ENCODE measurements at places on chromosomes 4 and X.

GRCh38 chrX:29478336-29479069 is 736.9 kb upstream of the MAGEB2 start:
- peak; percentile 6 for DNase-seq

- DNase-seq: no peak
Measured at GRCh38 chrX:31838617-31839016, 766.8 kb upstream of the FTHL17 start.

GRCh38 chr4:54879576-54879975 is 221.8 kb downstream of the KIT start:
- DNase-seq: no peak

GRCh38 chr4:122687531-122688061 is 44.9 kb upstream of the BBS12 start:
- DNase-seq: no peak

GRCh38 chrX:2441466-2441865 is 59.3 kb downstream of the DHRSX start:
- DNase-seq: no peak

DNA sequence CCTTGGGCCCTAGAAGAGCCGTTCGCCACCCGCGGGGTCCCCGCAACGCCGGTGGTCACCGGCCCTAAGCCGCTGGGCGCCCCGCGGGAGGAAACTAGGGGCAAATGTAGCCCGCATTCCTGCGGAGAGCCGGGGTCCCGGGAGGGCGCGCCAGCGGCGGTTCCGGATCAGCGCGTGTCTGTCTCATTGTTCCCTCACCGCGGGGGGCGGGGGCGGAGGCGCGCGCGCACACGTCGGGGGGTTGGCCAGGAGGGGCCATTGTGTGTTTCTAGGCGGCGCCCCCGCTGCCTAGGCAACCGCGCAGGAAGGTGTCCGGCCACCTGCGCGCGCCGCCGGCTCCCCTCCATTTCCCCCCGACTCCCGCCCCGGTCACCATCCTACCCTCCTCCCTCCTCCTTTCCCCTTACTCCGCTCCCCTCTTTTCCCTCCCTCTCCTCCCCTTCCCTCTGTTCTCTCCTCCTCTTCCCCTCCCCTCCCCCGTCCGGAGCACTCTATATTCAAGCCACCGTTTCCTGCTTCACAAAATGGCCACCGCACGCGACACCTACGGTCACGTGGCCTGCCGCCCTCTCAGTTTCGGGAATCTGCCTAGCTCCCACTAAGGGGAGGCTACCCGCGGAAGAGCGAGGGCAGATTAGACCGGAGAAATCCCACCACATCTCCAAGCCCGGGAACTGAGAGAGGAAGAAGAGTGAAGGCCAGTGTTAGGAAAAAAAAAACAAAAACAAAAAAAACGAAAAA is 789 bp upstream of the DDX3X start:
- DNase-seq: peak; percentile 60

GRCh38 chrX:53767544-53767943 is 81.0 kb upstream of the HUWE1 start:
- no peak for DNase-seq

- DNase-seq: no peak
Measured at GRCh38 chr4:31328932-31329331, 608.8 kb downstream of the PCDH7 start.

DNA sequence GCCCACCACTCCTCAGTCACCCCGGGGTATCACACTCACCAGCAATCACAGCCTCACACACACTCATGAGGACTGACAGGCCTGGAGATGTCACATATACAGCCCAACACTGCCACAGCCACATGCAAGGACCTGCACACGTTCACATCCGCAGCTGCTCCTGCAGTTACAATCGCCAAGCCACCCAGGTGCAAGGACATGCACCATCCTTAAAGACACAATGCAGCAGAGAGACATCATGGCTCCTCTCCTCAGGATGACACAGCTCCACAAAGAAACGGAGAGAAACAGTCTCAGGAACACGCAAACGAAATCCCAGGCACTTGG is 1.1 kb downstream of the PCSK1N start:
- no peak for DNase-seq

GRCh38 chr4:2961811-2962441 is 1.3 kb downstream of the NOP14 start:
- DNase-seq: no peak

- peak; percentile 21 for DNase-seq
Measured at GRCh38 chr4:76513482-76513881, 78.5 kb downstream of the SHROOM3 start.

- DNase-seq: no peak
Measured at GRCh38 chrX:42505016-42505415, 272.9 kb downstream of the PPP1R2C start.

GRCh38 chr4:89226665-89227574 is 80.7 kb downstream of the GPRIN3 start:
- DNase-seq: peak; percentile 84

- no peak for DNase-seq
Measured at GRCh38 chr4:118760493-118760892, 75.3 kb downstream of the METTL14 start.

- peak; percentile 34 for DNase-seq
Measured at GRCh38 chrX:56797574-56798338, 68.7 kb downstream of the NBDY start.

DNA sequence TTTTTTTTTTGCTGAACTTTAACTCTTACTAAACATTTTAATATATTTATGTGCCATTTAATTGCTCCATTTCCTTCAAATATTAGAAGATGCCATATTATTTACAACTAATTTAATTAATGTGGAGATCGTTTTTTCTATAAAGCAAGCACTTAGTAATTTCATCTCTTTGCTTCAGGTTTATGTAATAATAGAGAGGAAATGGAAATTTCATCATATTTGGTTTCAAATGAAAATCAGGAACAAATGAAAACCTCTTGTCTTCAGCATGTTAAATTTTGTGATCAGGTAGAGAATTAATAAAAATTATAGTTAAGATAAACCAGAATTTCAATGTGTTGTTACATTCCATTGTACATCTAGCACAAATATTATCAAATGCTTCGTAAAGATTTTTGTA is 120.1 kb downstream of the SYNPO2 start:
- no peak for DNase-seq

GRCh38 chr4:94531991-94532789 is 80.4 kb downstream of the PDLIM5 start:
- peak; percentile 34 for DNase-seq

GRCh38 chr4:81351654-81352445 is 119.9 kb downstream of the RASGEF1B start:
- DNase-seq: peak; percentile 66

DNA sequence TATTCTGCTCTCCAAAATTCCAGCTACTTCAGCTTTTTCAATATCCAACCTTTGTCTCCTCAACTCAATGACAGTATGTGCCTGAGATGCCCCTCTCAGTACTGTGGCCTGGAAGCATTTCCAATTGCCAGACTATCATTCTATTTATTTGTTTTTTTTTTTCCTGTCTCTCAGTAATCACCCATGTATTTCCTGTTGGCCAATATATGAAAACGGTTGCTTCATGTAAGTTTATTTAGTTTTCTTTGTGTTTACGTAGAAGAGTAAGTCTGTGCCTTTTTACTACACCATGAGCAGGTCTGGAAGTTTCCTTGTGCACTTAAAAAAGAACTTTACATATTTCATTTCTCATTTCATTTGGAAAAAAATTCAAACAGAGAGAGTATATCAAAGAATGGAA is 537.5 kb upstream of the SPANXN1 start:
- no peak for DNase-seq

DNA sequence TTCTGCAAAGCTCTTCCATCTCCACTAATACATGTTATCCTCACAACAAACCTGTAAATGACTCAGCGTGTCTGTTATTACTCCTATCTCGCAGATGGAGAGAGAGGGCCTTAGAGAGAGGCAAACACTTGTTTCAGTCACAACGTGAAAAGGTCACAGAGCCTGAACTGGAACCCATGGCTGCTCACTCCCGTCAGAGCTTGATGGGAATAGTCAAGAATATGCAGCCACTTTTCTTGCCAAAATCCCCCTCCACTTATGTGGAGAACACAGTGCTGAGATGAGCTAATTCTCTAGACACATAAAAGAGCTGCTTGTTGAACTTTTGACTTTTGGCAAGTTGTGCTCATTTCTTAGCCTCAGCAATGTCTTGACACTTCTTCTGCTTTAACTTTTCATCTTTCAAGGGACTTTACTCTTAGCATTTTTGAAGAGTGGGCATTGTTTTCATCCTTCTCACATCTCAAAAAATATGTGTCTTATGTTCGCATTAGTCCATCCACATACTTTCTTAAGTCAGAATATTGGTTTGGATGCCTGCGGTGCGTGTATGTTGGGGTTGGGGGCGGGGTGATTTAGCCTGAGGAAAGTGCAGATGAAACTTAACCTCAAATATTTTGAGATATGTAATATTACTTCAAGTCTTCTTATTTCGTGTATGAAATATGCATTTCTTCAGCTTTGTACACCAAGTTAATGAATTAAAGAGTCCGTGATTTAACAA is 69.2 kb downstream of the SYNPO2 start:
- DNase-seq: no peak

DNA sequence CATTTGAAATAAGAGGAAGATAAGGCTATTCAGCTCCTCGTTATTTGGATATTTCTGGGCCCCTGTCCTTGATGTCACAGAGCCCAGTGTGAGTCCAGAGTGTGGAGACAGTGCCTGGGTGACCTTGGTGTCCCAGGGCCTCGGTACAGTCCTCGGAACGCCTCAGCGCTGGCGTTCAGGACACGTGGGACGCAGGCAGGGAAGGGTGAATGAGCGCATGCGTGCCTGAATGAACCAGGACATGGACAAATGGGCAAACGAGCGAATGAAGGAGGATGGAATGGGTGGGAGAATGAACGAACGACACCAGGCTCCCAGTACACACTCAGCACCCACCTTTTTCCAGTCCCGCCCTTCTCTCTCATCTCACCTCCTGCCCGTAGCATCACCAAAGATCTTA is 44.2 kb downstream of the EVC start:
- DNase-seq: no peak

GRCh38 chr4:3827616-3828492 is 61.7 kb downstream of the ADRA2C start:
- no peak for DNase-seq

DNA sequence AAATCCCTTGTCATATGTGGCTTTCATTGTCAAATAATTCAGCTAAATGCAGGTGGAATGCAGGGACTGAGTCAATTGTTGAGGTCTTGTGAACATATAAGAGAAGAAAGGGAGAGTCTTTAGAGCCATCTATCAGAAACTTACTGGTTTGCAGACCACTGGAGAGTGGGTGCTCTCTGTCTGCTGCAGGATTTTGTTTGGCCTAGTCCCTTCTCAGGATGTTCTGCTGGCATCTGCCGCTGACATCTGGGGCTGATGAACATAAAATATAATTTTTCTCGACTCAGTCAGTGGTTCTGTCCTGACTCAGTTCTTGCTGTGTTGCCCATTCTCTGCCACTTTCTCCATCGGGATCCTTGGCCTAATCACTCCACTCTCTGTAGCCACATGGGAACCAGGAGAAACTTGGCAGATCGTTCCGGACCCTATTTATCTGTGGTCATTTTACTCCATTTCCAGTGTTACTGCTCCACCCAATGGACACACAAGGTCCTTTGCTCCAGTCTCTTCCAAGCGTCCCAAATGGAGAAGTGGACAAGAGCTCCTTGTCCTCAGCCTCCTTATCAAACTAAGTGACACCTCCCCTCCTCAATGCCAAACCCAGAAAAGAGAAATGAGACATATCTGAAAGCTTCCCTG is 436.2 kb downstream of the FAT4 start:
- peak; percentile 56 for DNase-seq

DNA sequence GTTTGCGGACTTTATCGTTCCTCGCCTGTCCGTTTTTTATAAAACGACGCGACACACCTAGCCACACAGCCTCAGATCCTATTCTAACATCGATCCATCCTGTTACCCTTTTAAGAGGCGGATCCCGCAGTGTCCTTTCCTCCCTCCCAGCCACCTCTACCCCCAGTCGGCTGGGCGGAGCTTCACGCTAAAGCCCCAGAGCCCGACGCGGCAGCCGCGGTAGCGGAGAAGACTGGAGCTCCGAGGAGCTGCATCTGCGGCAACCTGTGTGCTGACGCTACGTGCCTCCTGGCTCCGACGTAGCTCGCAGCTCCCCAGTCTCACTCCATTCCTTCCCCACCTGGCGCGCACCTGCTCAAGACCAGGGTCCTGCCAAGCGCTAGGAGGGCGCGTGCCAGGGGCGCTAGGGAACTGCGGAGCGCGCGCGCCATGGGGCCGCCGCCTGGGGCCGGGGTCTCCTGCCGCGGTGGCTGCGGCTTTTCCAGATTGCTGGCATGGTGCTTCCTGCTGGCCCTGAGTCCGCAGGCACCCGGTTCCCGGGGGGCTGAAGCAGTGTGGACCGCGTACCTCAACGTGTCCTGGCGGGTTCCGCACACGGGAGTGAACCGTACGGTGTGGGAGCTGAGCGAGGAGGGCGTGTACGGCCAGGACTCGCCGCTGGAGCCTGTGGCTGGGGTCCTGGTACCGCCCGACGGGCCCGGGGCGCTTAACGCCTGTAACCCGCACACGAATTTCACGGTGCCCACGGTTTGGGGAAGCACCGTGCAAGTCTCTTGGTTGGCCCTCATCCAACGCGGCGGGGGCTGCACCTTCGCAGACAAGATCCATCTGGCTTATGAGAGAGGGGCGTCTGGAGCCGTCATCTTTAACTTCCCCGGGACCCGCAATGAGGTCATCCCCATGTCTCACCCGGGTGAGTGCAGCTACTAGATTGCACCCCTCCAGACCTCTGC is at the start of gene RNF128:
TSS of gene RNF128 (plus strand) at position 217 of the 953 bp plus-strand sequence. CDS start at position 430, 213 bp downstream.
- DNase-seq: peak; percentile 53

DNA sequence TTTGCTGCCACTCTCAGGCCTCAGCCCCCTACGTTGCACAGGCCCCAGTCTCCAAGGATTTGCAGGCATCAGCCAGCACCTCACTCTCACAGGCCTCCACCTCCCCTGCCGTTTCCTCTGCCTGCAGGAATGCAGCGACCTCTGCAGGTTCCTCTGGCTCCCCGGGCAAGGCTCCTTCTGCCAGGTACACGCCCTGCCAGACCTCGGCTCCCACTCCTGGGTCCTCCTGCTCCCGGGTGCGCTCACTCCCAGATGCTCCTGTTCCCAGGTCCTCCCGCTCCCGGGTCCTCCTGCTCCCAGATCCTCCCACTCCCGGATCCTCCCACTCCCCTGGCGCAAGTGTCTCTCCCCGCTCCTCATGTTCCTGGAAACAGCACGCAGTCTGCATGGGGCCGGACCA is 144.4 kb upstream of the RADX start:
- no peak for DNase-seq

DNA sequence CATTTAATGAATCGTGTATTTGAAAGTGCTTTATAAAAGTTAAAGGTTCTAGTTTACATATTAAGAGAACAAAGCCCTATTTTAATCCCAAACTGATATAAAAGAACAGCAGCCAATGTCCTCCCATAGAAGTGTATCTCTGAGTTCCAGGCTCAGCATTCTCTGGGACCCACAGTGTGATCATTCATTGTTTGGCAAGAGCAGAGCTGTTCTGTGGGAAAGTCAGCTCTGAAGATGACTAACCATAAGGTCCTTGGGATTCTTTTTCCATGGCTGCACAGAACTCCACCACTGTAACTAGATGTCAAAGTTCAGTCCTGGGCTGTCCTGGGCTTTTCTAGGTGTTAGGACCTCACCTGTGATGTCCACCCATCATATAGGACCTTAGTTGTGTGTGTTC is 157.0 kb upstream of the TLL1 start:
- peak; percentile 65 for DNase-seq
